ENCODE measurements at places on chromosomes 4 and X.
A peak's percentile ranks its signal among the peaks of the same experiment; 100 is the strongest.

GRCh38 chr4:173698557-173699262, 168.7 kb upstream of the HAND2 start:
- no peak for DNase-seq

- DNase-seq = no peak
Observed at GRCh38 chrX:37314531-37314930, 34.6 kb upstream of the PRRG1 start.

- DNase-seq = no peak
Observed at GRCh38 chr4:78308517-78308916, 243.1 kb upstream of the ANXA3 start.

DNA sequence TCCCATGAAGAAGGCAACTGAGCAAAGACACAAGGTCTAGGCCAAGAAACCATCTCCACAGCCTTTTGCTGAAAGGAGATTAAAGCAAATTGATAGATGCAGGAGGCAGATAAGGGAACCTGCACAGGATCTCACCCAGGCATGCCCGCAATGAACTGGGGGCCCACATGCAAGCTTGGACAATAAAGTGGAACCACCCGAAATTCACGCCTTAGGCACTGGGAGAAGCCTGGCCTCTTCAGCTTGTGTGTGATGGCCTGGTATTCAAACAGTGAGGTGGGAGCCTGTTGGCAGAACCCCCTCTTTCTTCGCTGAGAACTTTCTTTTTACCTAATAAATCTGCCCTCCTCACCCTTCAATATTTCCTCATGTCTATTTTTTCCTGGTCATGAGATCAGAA, 213.2 kb downstream of the NR3C2 start:
- DNase-seq = no peak

DNA sequence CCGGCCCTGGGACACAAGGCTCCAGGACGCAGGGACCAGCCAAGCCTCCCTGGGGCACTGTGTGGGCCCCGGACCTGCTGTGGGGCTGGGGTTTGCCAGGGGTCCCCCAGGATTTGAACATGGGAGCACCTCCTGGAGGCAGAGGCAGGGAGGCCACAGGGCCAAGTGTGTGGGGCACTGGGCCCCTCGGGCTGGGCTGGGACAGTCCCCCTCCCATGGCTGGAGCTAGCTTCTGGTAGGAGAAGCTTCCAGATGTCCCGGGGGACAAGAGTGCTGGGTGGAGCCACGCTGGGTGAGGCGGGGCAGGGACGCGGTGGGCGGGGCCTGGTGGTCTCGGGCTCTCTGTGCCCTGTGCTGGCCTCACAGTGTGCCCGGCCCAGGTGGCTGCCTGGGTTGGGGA, 18.6 kb downstream of the FGFRL1 start:
- no peak for DNase-seq

DNA sequence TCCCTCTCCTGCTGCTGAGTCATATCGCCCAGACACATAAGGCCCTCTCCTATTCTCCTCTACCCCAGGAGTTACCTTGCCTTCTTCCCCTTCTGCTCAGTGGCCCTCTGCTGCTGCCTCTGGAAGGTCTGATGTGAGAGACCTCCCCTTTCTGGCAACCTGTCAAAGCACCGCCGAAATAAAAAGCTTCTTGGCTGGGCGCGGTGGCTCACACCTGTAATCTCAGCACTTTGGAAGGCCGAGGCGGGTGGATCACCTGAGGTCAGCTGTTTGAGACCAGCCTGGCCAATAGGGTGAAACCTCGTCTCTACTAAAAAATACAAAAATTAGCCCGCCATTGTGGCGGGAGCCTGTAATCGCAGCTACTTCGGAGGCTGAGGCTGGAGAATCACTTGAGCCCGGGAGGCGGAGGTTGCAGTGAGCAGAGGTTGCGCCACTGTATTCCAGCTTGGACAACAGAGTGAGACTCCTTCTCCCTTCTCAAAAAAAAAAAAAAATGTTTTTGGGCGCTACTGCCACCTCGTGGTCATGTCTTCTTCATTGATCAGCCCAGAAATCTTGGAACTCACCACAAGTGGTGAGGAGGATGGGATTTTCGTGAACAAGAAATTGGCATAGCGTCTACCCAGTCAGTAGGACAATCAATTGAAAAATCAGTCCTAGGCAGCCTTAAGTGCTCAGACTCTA, 8.6 kb upstream of the ZXDA start:
- peak; percentile 31 for DNase-seq

DNA sequence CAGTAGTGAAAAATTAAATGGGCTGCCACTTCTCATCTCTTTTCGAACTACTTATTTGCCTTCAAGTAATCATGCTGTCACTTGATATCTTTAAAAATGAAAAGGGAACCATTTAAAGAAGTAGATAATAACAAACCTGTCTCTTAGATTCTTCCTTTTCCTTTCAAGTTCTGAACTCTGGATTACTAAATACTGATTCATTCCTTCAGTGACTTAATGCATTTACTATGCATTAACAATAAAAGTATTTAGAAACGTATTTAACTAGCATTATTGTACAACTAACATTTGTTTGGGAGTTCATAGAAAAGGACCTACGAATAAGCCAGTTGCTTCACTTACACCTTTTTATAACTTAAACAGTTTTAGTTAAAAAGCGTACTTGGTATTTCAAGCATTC, 61.1 kb upstream of the RAB33B start:
- DNase-seq = no peak

GRCh38 chr4:186144198-186144945, 39.9 kb downstream of the FAM149A start:
- peak; percentile 46 for DNase-seq

- peak; percentile 12 for DNase-seq
Observed at GRCh38 chr4:155787113-155787710, 28.4 kb downstream of the GUCY1B1 start.

- DNase-seq = no peak
Observed at GRCh38 chr4:37924946-37925345, 34.1 kb downstream of the TBC1D1 start.

DNA sequence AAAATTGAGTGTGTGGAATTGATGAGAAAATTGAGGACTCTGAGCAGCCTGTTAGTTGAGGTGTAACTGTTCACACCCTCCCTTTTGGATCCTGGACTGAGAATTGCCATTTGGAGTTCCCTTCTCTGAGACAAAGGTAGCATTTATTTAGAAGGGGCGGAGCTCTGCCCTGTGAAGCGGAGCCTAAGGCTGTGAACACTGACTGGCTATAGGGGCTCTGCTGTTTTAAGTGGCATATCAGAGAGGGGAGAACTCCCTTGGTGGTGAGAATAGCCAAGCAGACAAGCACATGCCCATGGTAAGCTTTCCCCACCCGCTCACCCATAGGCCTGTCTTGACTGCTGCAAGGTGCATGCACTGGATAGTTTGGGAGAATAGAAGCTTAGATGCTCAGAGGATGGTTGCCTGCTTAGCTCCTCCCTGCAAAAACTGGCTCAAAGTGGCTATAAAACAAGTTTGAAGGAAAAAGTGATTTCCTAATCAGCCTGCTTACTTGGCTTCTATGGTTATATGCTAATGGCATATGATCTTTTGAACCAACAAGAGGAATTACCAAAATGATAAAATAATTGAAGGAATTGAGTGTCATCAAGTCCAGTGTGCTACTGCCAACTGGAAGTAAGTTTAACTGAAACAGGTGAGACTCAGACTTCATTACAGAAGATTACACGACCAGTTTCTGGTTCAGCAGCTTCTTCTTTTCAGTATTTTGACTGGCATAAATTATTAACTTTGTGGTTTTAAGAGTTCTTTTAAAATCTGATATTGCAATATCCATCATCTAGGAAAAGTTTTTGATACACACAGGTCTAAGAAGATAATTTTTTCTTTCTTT, 108.4 kb downstream of the AFF1 start:
- no peak for DNase-seq

DNA sequence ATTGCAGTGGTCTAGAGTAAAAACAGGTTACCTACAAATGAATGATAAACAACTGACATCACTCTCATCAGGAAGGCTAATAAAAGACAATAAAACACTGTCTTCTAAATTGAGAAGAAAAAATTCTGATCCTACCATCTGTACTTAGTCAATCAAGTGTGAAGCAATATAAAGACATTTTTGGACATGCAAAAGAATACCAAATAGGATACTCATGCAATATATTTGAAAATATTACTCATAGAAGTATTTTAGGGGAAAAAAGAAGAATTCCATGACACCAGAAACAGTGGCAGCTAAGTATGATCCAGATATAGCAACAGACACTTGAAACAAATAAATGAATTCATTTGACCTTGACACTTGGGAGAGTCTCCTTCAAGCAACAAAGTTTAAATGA, 63.8 kb upstream of the FAM120C start:
- DNase-seq = no peak

- no peak for DNase-seq
Observed at GRCh38 chr4:34492414-34492813, 1751.9 kb downstream of the ARAP2 start.

GRCh38 chrX:149909324-149910177, 19.8 kb upstream of the HSFX4 start:
- no peak for DNase-seq

DNA sequence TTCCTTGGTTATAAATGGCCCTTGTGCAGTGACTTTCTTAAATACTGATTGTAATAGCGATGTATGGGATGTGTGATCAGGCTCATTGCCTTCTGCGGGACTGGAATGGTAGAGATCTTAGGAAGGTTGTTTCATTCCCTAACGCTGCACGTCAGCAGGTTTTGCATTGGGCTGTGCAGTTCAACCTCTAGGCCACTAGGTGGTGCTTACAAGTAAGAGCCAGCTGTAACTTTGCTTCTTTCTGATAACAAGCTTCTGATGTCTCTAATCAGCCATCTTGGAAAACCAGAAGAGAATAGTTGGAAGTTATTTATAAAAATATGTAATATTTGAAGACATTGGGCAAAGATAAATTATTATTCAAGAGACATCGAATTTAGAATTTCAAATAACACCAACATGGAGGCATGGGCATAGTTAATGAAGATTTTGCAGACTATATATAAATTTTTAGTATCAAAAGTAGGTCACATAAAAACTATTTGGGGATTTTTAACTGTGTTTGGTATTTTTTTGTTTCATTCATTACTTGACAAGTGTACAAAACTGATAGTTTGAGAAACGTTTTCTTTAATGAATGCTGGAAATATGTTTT, 339.7 kb upstream of the PCDH7 start:
- peak; percentile 1 for DNase-seq

GRCh38 chr4:141132072-141132708, 1.1 kb downstream of the RNF150 start:
- peak; percentile 23 for DNase-seq

DNA sequence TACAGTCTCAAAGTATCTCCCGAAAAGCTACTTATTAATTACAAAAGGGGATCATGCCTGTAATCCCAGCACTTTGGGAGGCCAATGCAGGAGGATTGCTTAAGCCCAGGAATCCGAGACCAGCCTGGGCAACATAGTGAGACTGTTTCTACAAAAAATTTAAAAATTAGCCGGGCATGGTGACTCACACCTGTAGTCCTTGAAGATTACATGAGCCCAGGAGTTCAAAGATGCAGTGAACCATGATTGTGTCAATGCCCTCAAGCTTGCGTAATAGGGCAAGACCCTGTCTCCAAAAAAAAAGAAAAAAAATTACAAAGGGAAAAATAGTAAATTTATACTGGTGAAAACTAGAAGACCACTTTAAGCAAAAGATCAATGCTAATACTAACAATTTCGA, 3.3 kb upstream of the PORCN start:
- no peak for DNase-seq

DNA sequence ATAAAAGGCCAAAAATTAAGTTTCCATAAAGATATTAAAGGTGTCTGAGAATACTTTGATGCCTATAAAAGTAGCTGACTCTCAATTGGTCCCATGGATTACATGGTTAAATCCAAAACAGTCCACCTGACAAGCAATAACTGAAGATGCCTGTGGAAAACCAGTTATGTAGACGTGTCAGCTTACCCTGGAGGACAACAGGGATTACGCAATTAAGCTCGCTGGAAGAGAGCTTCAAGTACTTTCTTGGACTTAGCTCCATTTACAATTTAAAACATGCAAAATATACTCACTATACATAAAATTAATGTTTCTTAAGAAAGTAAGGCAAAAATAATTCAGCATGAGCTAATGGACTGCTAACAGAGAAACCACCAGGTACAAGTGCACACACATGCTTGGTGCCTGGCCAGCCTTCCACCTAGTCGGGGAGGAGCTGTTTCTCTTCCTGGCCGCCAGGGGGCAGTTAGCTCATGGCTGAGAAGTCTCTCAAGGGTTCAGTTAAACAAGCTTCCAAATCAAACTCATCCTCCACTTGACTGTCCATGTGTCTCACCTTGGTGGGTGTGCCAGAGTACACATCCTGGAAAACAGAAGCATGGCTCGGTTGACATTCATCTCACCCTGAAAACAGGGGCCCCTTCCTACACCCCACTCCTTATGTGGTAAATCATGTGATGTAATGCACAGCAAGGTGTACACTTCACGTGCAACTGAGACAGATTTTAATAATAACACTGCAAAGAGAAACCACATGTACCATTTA, 9.2 kb upstream of the FAM53A start:
- DNase-seq = peak; percentile 57

- DNase-seq = no peak
Observed at GRCh38 chr4:123743848-123744247, 347.3 kb downstream of the SPRY1 start.

DNA sequence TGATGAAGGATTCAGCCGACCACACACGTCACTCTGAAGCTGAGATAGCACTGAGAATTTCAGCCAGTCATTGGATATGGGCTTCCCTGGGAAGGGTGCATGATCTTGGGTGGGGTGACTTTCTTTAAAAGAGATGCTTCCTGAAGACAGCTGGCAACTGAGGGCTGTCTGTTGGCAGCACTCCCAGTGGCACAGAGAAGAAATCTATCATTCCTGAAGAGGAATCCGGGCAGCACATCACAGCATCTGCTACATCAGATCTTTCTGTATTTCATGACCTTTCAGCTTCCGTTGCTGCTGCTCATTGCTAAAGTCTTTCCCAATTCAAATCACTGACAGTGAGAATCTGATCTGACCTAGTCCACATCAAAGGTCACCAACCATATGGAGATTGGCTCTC, 193.8 kb upstream of the RBPJ start:
- DNase-seq = no peak

GRCh38 chr4:80005863-80006262, 67.2 kb downstream of the ANTXR2 start:
- DNase-seq = no peak

DNA sequence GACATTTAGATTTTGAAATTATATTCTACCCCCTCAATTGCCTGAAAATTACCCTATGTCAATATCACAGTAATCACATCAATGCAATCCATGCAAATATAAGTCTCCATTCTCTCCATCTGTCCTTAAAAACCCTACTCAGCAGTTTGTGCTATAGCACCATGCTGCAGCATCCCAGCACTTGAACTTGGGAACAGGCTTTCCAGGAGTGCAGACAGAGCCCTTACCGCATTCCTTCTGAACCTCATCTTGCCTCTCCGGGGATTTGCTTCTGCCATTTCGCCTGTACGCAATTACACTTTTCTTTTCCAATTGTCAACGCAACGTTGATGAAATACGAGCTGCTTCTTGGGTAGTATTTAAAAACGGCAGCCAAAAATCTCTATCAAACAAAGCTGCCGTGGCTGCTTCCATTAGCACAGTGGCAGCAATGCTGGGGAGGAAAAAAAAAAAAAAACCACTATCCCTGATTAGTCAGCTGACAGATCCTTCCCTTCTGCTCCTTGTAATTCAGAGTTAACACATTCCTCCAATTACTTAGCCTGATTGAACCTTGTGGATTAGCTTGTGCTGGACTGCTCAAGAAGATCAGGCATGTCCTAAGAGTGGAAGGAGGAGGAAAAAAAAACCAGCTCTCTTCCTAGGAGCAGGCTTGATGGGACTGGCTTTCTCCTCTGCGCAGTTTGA, 65.6 kb downstream of the MCF2 start:
- peak; percentile 7 for DNase-seq
